ELF-1 (cell line): ENCODE measurements at places on chromosomes 2 and 18.

DNA sequence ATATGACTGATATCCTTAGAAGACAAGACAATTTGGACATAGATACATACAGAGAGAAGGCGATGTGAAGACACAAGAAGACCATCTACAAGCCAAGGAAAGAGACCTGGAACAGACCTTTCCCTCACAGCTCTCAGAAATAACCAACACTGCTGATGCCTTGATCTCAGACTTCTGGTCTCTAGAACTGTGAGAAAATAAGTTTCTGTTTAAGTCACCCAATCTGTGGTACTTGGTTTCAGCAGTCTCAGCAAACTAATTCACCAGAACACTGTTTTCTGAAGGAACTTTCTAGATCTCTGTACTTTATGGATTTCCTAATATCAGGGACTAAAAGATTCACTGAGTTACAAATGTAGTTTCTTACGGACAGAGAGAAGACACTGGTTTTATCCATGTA, 58.8 kb downstream of the NAB1 start:
- DNase-seq = no peak

GRCh38 chr2:108106731-108107130, 120.4 kb downstream of the SLC5A7 start:
- DNase-seq = peak; percentile 58

DNA sequence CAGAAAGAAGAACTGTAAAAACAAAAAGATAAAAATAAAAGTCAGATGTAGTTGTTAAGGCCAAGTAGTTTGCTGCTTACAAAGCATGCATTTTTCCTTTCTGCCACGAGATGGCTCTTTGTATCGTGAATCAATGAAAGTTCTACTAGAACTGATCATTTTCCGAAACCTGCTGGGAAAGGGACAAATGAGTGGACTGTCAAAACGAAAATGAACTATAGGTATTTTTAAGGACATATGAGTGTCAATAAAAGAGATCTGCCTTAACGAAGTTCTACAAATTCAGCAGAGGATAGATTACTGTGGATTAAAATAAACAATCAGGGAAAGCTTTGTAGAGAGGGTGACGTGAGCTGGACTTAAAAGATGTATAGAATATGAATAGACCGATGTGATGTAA, 15.0 kb upstream of the ELOA2 start:
- no peak for DNase-seq

GRCh38 chr2:30208453-30208852, 22.9 kb upstream of the LBH start:
- peak; percentile 88 for DNase-seq

DNA sequence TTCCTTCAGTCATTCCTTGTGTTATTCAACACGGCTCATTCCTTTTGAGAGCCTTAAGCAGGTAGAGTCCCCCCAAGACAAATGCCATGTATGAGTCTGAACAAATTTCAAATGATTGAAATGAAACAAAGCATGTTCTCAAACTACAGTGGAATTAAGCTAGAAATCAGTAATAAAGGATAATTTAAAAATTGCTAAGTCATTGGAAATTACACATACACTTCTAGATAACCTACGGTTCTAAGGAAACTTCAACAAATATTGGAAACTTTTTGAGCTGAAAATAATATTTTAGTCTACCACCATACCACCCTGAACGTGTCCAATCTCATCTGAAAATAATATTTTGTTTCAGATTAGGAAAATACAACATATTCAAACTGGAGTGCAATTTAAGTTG, 71.8 kb upstream of the UGP2 start:
- DNase-seq = no peak

- no peak for DNase-seq
These were observed 44.7 kb downstream of the SOX11 start for GRCh38 chr2:5736886-5737285.

- no peak for DNase-seq
These were observed 626.7 kb downstream of the GALR1 start for GRCh38 chr18:77876319-77876865.
